ENCODE measurements at places on chromosomes 3 and 15.

DNA sequence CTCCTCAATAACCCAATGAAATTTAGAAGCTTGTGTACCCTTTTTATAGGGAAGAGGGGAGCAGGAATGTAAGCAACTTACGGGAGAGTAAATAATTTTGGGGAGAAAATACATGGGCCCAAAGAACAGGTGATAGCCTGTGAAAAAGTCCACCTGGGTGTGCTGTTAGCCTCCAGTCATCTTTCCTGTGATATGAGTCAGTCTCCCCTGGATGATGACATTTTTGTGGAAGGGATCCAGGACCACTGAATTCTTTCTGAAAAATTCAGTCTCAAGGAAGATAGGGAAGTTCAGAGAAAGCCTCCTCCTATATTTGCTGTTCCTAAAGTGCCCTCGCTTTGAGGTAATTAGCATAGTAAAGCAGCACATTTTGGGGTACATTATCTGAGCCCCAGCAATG, 149.8 kb downstream of the SQOR start:
- no peak for DNase-seq

DNA sequence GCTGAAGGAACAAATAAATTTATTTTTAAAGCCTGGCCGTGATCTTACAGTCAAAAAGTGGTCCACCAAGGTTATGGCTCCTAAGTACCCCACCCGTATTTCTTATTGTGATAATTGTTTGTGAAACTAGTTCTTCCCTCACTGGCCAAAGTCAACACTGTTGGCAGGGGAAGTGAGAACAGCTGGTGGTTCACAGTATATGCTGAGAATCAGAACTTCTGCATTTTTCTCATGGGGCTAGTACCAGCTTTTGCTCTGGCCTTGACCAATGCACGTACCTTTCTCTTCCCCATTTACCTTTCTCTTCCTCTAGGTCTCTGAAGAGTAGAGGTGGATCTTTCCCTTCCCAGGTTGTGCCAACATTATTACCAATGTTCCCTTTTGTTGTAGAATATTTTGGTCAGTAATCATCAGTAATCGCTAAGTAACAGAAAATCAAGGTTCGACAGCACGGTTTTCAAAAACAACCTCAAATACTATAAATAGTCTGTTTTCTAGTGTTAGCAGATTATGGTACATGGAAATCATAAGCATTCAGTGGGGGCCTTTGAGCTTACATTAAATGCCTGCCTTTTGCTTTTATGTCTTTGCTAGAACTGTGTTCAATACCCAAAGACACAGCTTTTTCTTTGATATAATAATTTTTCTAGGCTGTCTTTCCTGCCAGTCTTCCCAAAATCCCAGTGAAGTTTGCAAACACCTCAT, 268.0 kb downstream of the LPP start:
- DNase-seq: no peak

- no peak for DNase-seq
Measured at GRCh38 chr3:24388611-24389010, 106.0 kb downstream of the THRB start.

DNA sequence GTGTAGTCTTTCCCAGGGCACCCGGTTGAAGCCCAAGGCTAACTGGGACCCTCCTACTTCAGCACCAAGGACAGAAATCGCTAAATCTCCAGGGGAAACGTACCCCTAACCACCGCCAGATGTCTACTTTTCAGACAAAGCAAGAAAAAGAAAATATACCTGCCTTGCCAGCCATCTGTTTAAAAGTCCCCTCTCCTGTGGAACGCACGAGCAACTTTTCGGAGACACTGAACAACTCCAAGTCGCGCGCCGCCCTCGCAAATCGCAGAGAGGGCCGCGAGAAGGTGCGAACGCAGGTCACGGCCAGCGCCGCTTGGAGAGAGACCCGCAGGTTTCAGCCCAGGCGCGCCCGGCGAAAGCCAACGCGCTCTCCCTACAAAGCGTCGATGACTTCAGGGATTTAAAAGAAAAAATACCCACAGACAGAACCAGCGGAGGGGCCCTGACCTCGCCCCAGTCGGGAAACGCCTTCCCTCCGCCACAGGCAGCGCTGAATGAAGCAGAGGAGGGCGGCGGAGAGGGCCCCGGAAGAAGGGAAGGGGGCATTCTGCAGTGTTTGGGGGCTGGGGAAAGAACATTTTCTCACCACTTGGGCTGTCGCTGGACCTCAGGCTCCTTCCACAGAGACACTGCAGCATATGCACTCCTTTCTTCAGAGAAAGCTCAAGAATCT, 213.1 kb downstream of the FGF12 start:
- DNase-seq: no peak

DNA sequence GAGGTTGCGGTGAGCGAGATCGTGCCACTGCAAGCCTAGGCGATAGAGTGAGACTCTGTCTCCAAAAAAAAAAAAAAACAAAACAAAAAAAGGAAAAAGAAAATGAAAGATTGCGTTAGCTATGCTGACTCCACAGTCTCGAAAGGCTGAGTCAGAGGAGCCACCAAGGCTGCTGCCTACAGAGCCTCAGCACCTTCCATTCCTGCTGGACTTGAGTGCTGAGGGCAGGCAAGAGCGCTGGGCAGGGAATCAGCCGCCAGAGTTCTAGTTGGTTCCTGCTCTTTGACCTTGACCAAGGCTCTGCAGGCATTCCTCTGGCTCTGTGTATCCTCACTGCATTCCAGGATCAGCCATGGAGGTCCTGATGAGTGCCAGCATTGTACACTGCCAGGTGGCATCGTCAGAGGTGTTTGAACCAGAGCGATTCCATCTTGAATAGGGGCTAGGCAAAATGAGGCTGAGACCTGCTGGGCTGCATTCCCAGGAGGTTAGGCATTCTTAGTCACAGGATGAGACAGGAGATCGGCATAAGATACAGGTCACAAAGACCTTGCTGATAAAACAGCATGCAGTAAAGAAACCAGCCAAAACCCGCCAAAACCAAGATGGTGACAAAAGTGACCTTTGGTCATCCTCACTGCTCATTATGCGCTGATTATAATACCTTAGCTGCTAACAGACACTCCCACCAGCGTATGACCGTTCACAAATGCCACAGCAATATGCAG, 5.9 kb downstream of the MESP2 start:
- no peak for DNase-seq

DNA sequence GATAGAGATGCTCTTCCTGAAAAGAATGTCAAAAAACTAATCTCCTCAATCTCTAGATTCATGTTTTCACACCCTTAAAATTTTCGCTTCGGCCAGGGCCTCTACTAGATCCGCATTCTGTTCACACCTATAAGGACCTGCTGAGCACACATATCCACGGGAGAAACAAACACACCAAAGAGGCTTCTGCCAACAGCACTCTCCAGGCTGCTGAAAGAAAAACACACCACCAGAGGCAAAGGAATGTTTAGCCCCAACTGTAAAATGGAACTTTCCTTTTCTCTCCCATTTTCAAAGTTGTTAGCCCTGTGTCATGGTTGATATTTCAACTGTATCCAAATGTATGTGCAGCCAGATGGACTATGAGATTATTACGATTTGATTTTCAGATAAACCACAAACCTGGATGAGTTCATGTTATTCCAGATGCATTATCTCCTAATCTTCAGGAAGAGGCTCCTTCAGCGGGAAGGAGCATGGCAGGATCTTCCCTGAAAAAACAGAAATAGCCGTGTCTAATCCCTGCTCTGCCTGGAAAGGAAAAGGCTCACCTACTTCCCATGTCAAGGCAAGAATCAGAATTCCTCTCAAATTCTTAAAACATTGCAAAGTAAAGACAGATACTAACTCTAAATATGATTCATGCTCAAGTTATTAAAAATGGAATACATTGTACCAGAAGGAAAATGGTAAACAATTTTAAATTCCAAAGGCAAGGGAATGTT, 442.7 kb upstream of the NR2F2 start:
- no peak for DNase-seq

- DNase-seq: no peak
Measured at GRCh38 chr3:14304101-14305045, 98.0 kb upstream of the SLC6A6 start.

DNA sequence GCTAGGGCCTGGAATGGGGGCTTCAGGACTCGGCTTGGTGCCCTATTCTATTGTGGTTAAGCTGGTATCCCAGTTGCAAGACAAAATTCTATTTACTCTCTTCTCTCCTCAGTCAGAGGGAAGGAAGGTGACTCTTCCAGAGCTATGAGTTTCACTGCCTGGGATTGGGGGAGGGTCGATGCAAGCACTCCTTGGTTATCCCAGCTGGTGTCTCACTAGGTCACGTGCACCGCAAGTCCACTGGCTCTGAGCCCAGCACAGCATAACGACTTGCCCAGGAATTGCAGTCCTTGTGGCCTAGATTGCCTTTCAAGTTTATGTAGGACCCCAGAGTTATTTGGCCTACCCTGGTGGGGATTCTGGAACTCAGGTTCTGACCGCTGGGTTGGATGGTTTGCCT, 958.8 kb downstream of the IGSF11 start:
- no peak for DNase-seq

DNA sequence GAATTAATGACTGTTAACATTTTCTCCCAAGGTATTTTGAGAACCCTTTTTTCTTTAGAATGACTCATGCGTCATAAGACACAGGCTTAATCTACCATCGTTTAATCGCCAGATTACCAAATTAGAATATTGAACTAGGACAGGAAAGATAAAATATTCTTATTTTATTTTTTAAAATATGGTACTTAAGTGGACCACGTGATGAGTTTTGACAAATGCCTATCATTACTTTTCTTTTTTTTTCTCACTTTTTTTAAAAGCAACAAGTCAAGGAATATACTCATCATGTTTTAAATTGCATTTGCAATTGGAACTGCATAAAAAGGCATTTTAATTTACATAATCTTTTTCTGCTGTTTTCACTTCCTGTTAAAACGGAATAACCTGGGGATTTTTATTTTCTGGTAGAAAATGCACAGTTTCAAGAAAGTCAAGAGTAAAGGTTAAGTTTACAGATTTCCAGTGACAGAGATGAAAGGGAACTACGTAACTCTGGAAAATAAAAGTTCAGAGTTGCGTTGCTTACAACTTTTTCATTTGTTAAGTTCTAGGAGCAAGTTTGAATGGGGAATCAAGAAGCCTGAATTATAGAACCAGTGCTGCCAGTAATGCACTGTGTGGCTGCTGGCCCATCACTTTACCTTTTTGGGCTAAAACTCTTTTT, 23.6 kb downstream of the SIAH2 start:
- DNase-seq: no peak

GRCh38 chr3:89525609-89526008, 418.2 kb downstream of the EPHA3 start:
- no peak for DNase-seq

DNA sequence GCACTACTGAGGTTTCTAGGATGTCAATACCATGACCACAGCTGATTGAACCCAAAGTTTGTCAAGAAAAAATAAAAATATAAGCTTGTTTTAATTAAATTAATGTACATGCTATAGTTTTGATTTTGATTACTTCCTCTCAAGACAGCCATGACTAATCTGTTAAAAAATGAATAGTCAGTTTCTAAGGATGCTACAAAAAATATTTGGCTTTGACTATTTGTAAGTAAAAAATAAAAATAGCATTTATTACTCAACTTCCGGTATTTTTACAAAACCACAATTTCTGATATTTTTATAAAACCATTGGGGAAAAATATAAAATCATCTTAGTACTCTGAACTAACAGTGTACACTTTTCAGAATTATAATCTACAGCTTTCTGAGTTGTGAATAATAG, 12.1 kb upstream of the TEX9 start:
- DNase-seq: no peak

DNA sequence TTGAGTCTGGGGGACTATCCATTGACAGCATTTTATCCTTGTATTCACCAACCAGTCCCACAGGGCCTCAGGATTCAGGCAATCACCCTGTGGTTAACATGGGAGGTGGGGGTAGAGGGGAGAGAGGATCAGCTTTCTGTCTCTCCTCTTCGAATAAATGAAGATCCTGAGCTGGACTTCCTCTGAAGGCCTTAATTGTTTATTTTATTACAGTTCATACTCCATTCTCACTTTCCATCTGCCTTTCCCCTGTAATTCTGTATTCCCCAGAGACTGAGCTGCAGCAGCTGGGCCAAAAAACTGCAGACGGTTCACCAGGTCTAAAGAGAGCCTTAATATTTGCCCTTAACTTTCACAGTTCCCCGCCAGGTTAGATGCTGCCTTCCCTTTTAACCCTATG, 11.9 kb downstream of the TAGLN3 start:
- DNase-seq: no peak

- no peak for DNase-seq
Measured at GRCh38 chr3:120113128-120114116, 19.2 kb upstream of the GSK3B start.

GRCh38 chr3:54845551-54845950, 82.3 kb downstream of the LRTM1 start:
- DNase-seq: no peak

DNA sequence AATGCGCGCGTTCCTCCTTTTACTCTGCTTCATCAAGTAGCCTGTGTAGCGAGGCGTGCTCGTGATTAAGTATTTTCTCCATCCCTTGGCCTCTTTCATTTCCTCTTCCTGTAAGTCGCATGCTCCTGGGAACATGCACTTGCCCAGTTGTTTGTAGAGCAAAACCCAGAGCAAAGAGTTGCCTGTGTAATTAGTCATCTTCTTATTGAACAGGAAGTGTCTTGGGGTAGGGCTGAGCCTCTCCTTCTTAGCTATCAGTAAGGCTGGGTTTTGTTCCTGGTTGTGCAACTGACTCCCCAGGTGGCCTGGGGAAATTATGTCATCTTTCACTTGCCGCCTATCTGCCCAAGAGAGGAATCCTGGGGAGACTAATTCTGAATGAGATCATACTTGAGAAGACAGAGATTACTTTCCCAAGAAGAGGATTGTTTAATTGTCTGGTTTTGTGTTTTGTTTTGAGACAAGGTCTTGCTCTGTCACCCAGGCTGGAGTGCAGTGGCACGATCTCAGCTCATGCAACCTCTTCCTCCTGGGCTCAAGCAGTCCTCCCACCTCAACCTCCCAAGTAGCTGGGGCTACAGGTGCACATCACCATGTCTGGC, 14.9 kb downstream of the LIPH start:
- no peak for DNase-seq

GRCh38 chr15:63623232-63623969, 26.2 kb downstream of the FBXL22 start:
- no peak for DNase-seq

DNA sequence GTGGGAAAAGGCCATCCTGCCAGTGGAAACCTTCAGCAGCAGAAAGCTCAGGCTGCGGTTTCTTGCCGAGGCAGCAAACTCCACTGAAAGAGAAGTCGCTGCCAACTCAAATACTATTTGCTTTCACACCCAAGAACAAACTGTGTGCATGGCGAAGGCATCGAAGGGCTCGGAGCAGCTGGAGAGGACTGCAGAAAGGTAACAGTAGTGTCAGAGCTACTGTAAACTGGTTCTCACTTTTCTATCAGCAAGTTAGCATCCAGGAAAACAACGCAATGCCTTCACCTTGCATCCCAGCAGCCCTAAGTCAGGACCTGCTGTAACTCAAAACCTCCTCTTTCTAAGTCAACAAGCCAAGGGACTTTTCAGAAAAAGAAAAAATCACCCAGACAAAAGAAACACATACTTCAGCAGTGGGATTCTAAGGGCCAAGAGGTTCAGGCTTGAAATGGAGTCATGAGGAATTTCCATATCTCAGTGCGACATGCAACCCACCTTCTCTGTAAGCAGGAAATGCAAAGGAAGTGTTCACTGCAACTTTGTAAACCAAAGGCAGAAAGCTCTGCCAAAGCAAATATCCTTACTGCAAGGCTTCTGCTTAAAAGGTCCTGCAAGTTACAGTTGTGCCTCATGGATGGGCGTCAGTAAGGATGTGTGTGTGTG, 193.5 kb downstream of the FOXP1 start:
- no peak for DNase-seq

- DNase-seq: no peak
Measured at GRCh38 chr3:113185194-113185835, 26.0 kb upstream of the BOC start.

Measured in activated T-helper 1 cell treated with anti-CD3 and anti-CD28 coated beads, Interleukin-2, amount 50 U/mL, for 16 hours (primary cell).